ENCODE measurements at places on chromosomes 11 and 22.

DNA sequence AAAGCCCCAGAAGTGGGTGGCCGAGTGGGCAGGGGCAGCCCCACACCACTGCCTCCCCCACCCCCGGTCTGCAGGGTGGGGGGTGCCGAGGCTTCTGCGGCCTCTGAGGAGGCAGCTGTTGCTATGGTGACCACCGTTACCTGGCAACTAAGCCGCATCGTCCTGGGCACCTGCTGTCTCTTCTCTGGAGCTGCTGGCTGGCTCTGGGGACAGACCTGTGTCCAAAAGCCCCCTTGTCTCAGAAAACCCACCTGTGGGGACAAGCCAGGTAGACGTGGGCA, 79.9 kb upstream of the PRR5 start:
- DNase-seq: no peak

- no peak for DNase-seq
Observed at GRCh38 chr11:6627762-6628241, 8.6 kb upstream of the TPP1 start.

- DNase-seq: no peak
Observed at GRCh38 chr11:70033711-70034070, 44.4 kb upstream of the ANO1 start.

DNA sequence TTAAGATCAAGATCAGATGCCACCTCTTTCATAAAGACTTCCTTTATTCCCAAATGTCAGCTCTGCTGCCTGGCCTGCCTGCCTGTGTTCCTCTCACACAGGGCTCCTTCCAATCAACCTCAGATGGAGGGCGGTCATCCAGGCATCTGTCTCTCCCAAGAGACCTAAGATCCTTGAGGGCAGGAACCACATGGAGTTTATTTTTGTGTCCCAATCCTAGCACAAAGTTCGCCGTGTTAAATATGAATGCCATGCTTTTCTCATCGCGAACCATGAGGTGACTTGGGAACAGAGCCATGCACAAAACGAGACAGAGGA, 72.7 kb upstream of the ARFGAP3 start:
- DNase-seq: no peak

DNA sequence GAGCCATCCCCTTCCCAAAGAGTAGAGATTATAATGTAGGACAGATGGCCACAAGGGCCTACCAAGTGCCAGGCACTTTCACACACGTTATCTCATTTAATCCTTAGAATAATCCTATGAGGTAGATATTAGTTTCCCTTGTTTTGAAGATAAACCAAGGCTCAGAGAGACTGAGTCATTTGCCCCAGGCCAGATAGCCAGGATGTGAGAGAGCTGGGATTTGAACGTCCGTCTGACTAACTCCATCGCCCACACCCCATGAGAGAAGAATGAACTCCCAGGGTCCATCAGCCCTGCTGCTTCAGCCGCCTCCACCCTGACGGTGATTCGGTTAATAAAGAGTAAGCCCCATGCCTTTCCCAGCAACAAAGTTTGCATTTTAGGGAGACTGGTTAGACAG, 10.7 kb downstream of the PRG3 start:
- DNase-seq: peak; percentile 74

- no peak for DNase-seq
Observed at GRCh38 chr11:119472856-119473222, 49.9 kb upstream of the THY1 start.

DNA sequence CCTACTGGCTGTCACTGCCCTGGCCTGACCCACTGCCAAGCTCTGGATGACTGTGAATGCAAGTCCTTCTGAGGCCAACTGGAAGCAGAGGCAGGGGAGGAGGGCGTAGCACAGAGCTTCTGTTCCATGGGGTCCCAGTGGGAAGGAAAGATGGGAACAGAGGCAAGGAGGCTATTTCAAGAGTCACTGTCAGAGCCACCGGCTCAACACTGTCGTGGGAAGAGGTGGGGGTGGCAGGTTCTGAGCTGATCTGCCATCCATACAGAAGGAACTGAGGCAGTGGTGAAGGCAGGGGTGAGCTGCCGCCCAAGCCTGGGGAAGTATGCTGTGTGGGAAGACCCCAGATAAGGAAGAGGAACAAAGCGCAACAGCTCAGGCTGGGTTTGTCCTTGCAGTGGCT, 54.7 kb downstream of the SGSM3 start:
- no peak for DNase-seq
